ENCODE measurements at places on chromosomes 7 and 10. TPM values are rescaled to one million over a fixed set of nuclear protein-coding genes. Genes with fewer than 3 reads are reported as not detected.

DNA sequence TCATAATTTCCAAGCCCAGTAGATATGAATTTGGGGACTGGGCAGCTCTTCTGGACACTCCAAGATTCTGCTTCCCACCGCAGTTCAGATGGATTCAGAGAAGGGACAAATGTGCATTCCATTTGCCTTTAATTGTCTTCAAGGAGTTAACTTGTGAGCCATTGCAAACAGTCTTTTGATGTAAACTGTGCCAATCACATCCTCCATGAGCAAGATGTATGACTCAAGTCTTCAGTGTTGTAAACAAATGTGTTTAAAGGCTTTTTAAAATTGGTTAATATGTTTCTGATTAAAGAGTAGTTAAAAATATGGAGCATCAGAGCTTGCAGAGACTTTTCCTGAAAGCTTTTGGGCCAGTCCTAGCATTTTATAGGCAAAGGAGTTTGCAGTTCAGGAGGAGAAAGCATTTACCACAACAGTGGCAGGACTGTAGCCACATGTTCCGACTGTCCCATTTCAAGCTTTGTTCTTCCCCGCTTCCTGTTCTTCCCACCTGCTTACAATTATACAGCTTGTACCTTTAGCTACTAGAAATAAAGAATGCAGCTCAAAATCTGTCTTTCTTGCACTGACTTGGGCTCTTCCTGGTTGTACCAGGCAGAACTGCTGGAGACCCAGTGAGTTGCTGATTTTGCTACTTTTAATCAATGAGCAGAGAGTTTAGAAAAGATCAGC lies 6.2 kb downstream of the SLC18A2 start:
- no peak for DNase-seq

DNA sequence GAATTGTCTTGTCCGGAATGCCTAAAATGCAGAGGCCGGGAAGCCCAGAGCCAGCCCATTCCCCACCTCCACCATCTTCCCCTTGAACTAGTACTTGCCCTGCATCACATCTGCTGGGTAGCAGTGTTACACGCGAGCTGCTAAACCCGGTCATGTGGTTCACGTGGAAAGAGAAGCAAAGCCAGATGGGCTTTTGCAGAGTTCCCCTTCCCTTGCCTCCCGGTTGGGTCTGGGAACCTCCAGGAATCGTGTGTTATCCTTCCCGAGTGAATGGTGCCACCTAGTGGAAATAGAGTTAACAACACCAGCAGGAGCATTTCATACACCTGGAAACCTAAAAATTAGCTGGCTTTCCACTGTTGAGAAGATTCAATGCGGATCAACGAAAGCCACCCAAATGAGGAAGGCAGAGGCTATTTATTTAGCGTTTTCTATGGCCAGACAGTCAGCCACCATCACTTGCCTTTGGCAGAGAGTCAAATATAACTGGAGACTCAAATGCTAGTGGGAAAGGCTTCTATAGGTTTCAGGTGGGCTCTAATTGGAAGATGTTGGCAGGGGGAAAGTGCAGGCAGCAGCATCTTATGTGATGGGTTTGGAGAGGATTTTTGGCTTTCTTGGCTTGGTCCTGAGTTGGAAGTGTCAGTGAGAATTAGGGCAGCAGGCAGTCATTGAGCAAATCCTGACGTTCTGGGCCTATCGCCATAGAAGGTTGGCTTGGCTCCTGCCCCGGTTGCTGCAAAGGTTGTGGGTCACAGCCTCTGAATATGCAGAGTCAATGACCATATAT lies 12.9 kb upstream of the DENND2A start:
- peak; percentile 42 for DNase-seq

GRCh38 chr10:68957654-68958053 lies 1.7 kb downstream of the DDX21 start:
- DNase-seq = no peak

DNA sequence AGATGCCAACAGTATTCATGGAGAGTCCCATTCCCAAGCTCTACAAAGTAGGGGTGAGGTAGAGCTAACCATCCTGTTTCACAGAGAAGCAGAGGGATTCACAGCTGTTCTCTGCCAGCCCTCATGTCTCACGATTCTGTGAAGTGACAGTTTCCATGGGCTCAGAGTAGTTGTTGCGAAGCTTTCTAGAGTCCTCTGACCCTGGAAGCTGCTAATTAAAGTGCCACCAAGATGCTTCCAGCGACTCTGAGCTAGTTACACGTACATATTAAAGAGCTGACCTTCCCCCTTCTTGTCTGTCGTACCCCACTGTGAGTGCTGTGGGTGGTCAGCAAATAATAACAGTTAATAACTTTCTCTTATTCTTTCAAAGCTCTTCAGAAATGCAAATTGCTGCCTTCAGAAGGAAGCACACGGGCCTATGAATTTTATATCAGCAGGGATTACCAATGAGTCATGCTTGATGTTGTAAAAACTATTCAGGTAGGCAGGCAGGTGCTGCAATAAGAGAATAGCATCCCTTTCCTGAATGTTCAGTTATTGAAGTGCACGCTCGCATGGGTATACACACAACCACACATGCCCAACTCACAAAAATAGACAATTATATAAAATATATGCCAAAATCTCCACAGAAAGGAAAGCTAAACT lies 34.1 kb downstream of the DNAJB9 start:
- no peak for DNase-seq

DNA sequence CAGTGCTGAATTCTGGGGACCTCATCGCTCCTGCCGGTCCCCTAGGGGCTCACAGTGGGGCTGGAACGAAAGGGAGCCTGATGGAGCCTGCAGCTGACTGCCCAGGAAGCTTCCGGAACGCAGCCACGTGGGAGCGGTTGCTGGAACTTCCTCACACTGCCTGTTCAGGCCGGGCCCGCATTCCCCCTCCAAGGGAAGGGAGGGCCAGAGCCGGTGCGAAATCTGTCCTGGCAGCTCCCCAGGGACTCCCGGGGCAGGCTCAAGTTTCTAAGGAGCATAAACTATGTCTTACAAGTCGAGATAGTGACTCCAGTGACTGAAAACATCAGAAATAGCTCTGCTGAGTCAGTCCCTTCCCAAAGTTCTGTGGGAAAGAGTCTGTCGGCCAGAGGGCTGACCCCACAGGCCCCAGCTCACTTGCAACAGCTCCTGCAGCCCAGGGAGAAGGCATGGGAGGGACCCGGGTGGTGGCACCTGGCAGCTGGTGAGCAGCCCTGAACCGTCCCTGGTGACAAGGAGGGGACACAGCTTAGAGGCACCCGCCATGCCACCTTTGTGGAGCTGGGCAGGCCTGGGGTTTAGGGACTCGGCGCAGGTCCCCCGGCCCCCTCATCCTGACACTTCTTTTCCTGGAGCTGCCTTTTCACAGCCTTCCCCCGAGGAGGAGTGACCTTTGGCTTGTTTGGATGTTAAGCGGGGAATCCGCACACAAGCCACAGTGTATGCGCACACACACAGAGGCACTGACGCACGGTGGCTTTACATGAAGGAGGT lies 47.6 kb downstream of the PDGFA start:
- peak; percentile 67 for DNase-seq

DNA sequence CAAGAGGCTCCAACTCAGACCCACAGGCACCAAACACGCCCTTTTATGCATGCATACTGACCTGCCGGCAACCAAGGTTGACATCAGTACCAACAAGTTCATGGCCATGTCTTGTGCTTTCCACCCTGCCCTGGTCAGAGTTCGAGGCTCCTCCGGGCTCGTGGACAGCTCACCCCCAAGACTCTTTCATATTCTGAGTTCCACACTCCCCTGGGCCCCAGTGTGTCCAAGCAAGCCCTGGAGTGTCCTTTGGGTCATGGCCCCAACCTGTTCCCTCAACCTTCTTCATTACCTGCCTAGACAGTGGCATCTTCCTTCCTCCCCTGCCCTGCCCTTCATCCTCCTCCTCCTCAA lies 40.5 kb downstream of the HIF1AN start:
- DNase-seq = no peak

- DNase-seq = no peak
Observed at GRCh38 chr7:121666306-121666705, 206.7 kb upstream of the PTPRZ1 start.

GRCh38 chr10:10222304-10222841 lies 795.3 kb upstream of the CELF2 start:
- no peak for DNase-seq

- DNase-seq = no peak
Observed at GRCh38 chr10:13816195-13816925, 229.6 kb downstream of the PRPF18 start.

DNA sequence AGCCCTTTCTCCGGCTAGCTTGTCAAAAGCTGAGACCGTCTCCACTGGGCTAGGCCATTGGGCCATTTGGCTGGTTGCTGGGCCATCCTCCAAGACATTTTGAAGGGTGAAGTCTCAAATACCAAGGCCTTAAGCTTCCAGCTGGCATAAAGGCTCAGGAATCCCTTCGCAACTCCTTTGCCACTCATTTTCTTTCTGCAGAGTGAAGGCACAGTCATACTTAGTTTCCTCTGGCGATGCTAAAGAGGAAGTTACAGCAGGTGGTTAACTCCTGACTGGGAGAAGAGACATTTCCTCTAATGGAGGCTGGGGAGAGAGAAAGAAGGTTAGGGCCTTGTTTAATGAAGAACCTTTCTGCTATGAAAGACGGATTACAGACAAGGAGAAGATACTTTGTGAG lies 4.8 kb upstream of the REPIN1 start:
- no peak for DNase-seq

- no peak for DNase-seq
Observed at GRCh38 chr7:138470391-138471157, 10.5 kb downstream of the TRIM24 start.

GRCh38 chr10:80268938-80269588 lies 20.4 kb downstream of the MAT1A start:
- DNase-seq = no peak

- DNase-seq = no peak
Observed at GRCh38 chr7:151961536-151961935, 5.3 kb downstream of the GALNTL5 start.

- no peak for DNase-seq
Observed at GRCh38 chr7:120327054-120327453, 54.1 kb downstream of the KCND2 start.

DNA sequence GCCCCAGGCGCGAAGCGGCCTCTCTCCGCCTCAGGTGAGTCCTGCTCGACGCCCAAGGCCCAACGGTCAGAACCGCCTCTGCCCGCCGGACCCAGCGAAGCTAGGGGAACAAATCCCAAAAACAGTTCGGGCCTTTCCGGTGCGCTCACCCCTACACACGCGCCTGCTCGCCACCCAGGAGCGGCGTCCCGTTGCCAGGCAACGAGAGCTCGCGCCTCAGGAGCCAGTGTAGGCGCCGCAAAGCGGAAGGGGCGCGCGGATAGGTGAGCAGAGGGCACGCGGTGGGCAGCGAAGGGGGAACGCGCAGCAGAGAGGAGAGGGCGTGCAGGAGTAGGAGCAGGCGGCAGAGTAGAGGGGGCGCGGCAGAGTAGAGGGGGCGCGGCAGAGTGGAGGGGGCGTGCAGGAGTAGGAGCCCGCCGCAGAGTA lies at the start of the genes DYDC1 and DYDC2:
TSS of gene DYDC1 (minus strand) at position 193 of the 426 bp plus-strand sequence. CDS start 4,154 bp downstream, outside the sequence.
TSS of gene DYDC2 (plus strand) at position 219 of the 426 bp plus-strand sequence. CDS start 5,663 bp downstream, outside the sequence.
- DNase-seq = peak; percentile 40

- no peak for DNase-seq
Observed at GRCh38 chr10:92342796-92343195, 51.8 kb downstream of the MARCHF5 start.

GRCh38 chr10:71081912-71082311 lies 130.5 kb upstream of the UNC5B start:
- peak; percentile 19 for DNase-seq

DNA sequence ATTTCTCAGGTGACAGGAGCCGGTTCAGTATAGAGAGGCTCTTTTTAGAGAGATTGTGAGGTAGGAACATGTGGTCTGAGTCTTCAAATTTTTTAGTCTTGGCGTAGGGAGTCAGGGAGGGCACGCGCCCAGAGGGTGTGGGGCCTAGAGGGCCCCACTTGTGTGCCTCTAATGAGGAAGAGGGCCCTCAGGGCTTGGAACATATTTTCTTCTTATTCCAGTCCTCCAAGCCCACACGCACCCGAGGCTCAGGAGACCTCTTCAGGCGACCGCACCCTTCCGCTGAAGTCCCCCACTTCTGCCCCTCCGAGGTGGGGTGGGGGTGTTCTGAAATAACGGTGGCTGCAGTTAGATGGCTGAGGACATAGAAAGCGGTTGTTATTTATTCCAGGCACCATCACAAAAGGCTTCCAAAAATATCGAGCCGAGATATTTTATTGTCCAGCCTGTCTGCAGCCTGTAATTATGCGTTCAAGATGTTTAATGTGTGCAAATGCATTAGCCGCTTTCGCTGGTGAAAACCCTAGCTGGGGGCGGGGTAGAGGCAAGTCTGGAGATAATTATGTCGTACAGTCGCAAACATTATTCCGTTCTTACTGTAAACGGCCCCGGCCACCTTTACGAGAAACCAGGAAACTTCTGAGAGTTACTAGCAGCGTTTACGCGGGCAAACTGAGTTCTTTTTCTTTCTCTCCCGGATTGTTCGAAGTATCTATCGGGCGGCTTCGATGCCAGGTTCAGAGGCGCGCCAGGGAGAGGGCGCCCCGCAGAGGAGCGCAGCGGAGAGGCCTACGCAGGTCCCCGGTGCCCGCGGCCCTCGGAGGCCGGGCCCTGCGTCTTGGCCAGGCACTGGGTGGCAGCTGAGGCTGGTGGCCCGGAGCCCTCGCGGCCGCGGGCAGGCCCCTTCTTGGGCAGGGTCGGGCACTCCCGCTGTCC lies 12.9 kb upstream of the HOXA13 start:
- DNase-seq = no peak

DNA sequence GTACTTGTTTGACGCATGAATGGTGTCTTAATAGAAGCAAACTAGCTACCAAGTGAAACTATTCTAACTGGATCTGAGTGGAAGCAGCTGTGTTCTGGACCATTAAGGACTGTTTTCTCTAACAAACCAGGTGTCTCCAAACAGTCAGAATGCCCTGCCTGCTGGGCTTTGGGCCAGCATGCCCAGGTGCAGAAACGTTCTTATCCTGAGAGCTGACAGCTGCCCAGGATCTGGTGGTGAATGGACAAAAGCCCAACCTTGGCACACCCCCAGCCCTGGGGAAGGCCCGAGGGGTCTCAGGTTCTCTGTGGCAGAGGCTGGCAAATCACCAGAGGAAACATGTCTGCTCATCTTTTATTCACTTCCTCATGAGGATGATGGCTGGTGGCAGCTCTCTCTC lies 48.2 kb upstream of the LAMB4 start:
- DNase-seq = no peak

GRCh38 chr10:6108631-6109443 lies 20.0 kb downstream of the RBM17 start:
- no peak for DNase-seq

GRCh38 chr7:154178895-154179294 lies 126.7 kb downstream of the DPP6 start:
- DNase-seq = no peak

The TMEM229A gene
- 0.59 TPM for total RNA-seq

The RNF32 gene
- total RNA-seq = 1.5 TPM

The PRKAR1B gene
- 50.6 TPM for total RNA-seq

The DPP6 gene
- 0.18 TPM for total RNA-seq

The EFCAB10 gene
- not detected for total RNA-seq

The VWDE gene
- 24.7 TPM for total RNA-seq

The EIF3B gene
- 199 TPM for total RNA-seq

The CDK14 gene
- total RNA-seq = 68.5 TPM

The C10orf105 gene
- 0.11 TPM for total RNA-seq

The SEC24C gene
- total RNA-seq = 77.6 TPM

The HABP2 gene
- not detected for total RNA-seq

Data from mesothelial cell of epicardium (in vitro differentiated cells).